ENCODE measurements at places on chromosomes 4 and X. TPM values are rescaled to one million over a fixed set of nuclear protein-coding genes. Genes with fewer than 3 reads are reported as not detected.

DNA sequence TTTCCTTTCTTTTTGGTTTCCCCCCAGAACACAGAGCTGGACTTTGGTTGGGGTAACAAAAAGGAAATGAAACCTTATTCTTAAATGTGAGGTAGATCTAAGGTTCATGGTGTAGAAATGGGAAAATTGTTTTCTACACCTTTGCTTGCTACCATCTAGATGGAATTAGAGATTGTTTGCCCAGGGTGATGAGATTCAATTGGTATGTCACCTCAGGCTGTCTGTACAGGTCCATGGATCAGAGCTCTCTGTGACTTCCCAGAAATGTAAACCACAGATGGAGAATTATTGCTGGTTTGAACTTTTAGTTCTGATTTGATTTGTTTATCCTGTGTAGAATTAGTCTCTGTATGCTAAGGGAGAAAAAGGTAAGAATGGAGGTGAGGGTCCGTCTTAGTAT lies 146.7 kb downstream of the PCDH7 start:
- DNase-seq: no peak

The SSX4B gene
- total RNA-seq: not detected

The ADH1B gene
- not detected for total RNA-seq

DNA sequence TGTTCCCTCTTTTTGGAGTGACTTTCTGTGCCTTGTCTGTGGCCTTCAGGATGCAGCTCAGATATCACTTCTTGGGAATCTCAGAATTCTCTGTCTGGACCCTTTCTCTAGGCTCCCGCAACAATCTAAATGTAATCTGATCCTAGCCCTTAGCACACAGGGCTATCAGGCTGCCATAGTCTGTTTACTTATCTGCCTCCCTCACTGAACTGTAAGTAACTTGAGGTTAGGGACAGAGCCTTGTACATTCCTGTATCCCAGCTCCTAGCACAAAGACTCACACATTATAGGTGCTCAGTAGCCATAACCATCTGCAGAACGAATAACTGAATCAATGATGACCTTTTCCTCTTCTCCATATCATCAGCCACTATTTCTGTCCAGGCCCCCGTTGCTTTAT lies 69.5 kb downstream of the RTL9 start:
- DNase-seq: no peak

DNA sequence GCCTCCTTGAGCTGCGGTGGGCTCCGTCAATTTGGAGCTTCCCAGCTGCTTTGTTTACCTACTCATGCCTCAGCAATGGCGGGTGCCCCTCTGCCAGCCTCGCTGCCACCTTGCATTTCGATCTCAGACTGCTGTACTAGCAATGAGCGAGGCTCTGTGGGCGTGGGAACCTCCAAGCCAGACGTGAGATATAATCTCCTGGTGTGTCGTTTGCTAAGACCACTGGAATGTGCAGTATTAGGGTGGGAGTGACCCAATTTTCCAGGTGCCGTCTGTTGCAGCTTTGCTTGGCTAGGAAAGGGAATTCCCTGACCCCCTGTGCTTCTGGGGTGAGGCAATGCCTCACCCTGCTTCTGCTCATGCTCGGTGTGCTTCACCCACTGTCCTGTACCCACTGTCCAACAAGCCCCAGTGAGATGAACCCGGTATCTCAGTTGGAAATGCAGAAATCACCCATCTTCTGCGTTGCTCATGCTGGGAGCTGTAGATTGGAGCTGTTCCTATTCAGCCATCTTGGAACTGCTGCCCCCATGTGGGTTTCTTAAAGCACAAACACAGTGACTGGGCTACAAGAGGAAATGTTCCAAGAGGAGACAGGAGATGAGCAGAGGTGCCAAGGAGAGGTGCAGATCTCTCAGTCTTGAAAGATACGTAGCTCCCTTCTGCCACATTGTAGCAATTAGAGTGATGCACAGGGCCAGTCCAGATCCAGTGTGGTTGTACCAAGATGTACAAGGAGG lies 193.0 kb upstream of the IGFBP7 start:
- DNase-seq: no peak

The DCAF8L2 gene
- 0.11 TPM for total RNA-seq

- no peak for DNase-seq
Observed at GRCh38 chrX:3697220-3697684, 16.2 kb downstream of the PRKX start.

The LPAR4 gene
- 2.0 TPM for total RNA-seq

The DMRTC1 gene
- total RNA-seq: 0.88 TPM

DNA sequence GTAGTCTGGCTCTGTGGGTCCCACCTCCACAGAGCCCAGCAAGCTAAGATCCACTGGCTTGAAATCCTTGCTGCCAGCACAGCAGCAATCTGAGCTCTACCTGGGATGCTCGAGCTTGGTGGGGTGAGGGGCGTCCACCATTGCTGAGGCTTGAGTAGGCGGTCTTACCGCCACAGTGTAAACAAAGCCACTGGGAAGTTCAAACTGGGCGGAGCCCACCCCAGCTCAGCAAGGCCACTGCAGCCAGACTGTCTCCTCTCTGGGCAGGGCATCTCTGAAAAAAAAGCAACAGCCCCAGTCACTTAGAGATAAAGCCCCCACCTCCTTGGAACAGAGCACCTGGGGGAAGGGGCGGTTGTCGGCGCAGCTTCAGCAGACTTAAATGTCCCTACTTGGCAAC lies 243.2 kb upstream of the POF1B start:
- no peak for DNase-seq

DNA sequence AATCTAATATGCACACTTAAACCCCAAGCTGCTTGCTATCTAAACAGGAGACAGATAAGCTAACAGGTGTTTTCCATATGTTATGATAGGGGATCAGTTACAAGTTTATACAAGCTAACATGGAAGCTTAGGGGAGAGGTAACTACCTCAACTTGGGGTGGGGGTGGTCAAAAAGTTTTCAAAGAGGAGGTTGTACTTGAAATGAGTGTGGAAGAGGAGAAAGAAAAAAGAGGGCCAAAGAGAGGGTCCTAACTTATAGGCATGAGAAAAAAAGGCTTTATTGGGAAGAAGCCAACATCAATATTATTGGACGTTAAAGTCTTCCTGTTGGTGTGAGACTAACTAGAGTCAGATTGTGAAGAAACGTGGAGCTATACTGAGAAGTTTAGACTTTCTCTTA lies 205.9 kb downstream of the NDST4 start:
- DNase-seq: no peak

- no peak for DNase-seq
Observed at GRCh38 chr4:142549248-142549647, 296.9 kb downstream of the INPP4B start.

The JAKMIP1 gene
- total RNA-seq: not detected

- DNase-seq: no peak
Observed at GRCh38 chrX:116239944-116240840, 69.6 kb downstream of the AGTR2 start.

DNA sequence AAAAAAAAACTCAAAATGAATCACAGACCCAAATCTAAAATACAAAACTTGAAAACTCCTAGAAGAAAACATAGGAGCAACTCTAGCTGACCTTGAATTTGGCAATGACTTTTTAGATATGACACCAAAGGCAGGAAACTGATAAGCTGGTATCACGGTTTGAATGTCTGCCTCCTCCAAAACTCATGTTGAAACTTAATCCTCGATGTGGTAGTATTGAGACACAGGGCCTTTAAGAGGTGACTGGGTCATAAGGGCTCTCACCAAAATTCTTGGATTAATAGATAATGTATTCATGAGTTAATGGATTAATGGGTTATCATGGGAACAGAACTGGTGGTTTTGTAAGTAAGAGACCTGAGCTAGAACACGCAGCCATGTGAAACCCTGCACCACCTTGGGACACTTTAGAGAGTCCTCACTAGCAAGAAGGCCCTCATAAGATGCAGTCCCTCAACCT lies 40.5 kb downstream of the FRYL start:
- DNase-seq: no peak

DNA sequence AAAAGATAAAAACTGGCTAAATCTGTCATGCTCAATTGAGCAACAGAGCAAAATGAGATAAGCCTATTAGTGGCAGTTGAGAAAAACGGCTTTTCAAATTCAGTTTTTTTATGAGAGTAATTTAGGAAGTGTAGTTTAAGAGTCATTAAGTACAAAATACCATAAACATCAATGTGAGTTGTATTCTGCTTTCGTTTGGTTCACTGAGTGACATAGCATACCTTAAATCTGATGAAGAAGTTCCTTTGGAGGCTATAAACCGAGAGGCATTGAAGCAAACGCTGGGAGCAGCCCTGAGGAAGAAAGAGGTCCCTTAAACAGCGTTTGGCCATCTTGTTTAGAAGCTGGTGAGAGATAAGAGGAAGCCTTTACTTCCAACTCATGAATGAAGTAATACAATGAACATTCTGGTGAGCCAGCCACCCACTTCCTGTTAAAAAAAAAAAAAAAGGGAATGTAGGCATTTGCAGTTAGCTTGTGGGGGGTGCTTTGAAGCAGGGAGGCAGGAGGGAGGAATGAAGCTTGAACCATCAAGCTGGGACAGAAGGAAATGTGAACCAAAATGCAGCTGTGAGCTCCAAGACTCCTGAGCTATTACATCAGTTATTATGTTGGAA lies 132.3 kb downstream of the ZNF330 start:
- DNase-seq: no peak

GRCh38 chr4:111453216-111453615 lies 692.0 kb upstream of the FAM241A start:
- DNase-seq: no peak

DNA sequence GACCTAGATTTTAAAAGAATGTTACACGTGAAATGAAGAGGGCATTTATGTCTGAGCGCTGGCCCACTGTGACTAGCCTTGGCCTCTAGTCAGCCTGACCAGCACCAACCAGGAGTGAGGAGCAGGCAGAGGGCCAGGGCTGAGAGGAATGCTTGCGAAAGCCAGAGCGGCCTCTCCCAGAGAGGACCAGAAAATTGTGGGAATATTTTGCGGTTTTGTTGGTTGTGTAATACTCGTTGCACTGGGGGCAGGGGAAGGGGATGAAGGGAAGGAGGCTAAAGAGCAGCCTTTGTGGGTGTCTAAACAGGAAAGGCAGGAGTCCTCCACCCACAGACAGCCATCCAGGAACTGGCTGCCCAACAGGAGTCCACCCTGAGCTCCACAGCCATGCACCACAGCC lies 3.8 kb downstream of the GABRE start:
- DNase-seq: no peak

The H2BW2 gene
- total RNA-seq: not detected

GRCh38 chrX:15236146-15236545 lies 33.7 kb downstream of the ASB9 start:
- no peak for DNase-seq

GRCh38 chr4:78517050-78517652 lies 34.4 kb upstream of the ANXA3 start:
- no peak for DNase-seq

The ARL9 gene
- 0.83 TPM for total RNA-seq

DNA sequence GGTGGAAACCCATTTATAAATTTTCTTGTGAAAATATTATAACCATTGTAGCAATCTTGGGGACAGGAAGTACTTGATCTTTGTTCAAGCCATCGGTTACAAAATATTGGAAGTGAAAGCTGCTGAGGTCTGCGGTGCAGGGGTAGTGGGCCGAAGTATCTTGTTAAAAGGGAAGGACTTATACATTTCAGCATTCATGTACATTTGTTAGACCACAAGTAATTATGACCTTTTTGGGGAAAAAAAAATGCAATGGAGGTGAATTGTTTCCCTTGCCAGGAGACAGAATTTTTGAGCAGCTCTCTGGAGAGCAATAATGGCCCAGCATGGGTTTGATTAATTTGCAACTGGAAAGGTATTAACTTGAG lies 121.3 kb downstream of the EGF start:
- no peak for DNase-seq

The TLR1 gene
- 0.82 TPM for total RNA-seq

The CENPI gene
- 7.7 TPM for total RNA-seq

The MRFAP1 gene
- 242 TPM for total RNA-seq

The HSFX3 gene
- not detected for total RNA-seq

The ATP8A1 gene
- total RNA-seq: 13.0 TPM

The CXCL1 gene
- 0.74 TPM for total RNA-seq

DNA sequence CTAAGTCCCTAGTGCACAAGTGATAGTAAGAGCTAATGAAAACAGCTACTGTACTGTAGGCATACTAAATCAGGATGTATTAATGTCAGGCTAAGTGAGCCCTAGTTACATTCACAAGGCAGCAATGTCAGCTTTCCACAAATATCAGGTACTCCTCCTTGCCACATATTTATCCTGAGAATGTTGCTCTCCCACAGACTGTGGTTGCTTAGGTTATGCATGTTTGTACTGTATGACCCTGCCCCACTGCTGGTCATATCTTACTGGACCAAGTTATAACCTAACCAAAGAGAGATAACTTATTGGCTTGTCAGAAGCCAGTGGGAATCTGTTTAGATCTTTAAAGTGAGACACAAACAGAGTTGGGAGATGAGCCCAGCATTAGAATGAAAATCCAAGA lies 241.0 kb downstream of the SLC39A8 start:
- no peak for DNase-seq

DNA sequence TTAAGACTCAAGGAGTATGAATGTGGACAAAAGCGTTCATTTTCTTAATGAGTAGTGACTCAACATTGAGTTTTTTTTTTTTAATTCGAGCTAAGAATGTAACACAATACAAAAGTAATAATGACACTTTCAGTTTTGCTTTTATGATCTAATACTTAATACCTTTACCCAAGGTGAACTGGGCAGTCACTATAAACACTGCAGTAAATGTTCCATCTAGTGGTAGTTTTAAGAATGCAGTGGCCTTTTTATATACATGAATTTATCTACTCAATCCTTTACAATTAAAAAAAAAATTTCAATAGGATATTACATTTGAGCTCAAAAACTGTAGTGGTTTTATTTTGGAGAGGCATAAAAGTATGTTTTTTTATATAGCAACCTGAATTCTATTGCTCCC lies 33.9 kb downstream of the PDK3 start:
- no peak for DNase-seq

DNA sequence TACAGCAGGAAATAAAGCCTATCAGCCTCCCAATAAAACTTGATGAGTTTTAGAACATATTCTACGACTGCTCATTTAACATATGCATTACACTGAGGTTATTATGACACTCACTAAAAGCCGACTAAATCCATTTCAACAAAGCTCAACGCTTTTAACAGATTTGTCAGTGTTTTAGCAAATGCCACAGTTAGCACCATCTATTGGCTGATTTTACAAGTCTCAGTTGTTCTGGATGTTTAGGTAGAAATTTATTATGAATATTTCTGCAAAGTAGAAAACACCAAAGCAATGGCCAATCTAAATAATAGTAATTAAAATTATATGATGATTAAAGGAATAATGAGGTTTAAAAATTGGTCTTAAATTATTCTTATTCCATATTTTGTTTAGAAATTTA lies 993.2 kb upstream of the PCDH7 start:
- no peak for DNase-seq

GRCh38 chrX:34563804-34564203 lies 93.3 kb downstream of the TMEM47 start:
- no peak for DNase-seq
